Heart right ventricle (tissue), 16 donors: ENCODE measurements at places on chromosomes 12 and 14. TPM values are rescaled to one million over a fixed set of nuclear protein-coding genes. Genes with fewer than 3 reads are reported as not detected.

The SMAGP gene
- total RNA-seq, result 4.6 TPM

The OR6C2 gene
- not detected for total RNA-seq

The KRT85 gene
- not detected for total RNA-seq

The DIO3 gene
- total RNA-seq, result not detected

The C12orf54 gene
- not detected for total RNA-seq

The SARNP gene
- 58.0 TPM for total RNA-seq

- DNase-seq, result no peak
Observed at GRCh38 chr14:67962215-67962644, 142.7 kb downstream of the RAD51B start.

DNA sequence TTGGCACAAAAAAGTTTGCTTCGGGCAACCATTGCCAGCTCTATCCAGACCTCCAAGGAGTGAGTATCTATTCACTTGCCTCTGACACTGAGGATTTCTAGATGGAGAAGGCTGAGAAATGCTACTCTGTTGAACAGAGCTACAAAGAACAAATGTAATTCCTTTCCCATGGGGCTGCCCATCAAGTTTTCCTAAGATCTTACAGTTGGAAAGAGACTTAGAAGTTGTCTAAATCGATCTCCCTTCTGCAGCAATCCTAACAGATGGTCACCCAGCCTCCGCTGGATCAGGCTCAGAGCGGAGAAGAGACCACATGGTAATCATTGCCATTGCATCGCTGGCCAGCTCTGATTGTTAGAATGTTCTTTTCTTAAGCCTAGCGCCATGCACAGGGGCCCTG, 110.1 kb upstream of the BCL2L14 start:
- no peak for DNase-seq

DNA sequence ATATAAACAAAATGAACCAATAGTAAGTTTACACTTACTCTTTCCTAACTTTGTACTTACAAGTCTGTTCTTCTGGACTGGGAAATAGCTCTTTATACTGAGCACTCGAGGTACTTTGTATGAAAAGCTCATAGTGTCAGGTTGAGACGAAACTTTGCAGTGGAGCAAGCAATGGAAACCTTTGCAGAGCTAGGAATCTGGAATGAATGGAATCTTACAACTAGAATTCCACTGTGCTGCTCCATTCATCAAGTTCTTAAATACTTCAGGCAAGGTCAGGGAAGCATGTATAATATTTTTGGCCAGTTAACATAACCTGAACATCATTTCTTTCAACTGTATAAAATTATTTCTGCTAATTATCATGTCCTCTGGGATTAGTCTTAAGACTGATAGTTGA, 1327.5 kb upstream of the FLRT2 start:
- DNase-seq, result no peak

DNA sequence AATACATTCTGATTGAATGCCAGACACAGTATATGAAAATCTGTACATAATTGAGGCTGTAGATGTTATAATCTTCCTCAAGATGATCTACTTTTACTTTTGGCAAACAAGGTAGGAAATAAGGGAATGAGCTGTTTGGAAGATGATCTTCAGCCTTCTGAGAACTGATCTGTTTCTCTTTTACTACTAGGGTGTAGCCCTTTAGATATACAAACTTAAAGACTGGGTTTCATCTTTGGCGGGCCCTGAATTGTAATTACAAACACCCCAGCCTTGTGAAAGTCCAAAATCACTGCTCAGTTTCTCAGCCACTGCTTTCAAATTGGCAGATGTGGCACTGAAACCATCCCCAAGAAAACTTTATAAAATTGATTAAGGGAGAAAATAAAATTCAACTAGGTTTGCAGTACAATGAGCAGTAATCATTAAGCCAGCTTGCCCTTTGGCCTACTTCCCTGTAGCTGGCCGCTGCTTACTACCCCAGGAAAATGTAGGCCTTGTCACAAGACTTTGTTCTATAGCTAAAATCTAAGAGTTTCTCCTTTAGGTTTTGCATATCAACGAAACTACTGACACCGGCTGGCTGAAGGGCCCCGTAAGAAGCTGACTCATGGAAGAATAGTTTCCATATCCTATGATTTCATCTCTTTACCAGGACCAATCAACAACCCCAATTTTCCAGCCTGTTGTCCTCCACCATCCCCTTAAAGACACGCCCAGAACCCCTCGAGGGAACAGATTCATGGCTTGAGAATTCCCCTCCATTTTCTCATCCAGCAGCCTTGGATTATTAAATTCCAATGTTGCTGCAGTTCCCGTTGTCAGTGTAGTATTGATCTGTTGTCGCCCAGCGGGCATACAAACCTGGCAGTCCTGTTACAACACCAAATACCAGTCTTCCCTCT, 210.8 kb downstream of the PCNX1 start:
- DNase-seq, result no peak

DNA sequence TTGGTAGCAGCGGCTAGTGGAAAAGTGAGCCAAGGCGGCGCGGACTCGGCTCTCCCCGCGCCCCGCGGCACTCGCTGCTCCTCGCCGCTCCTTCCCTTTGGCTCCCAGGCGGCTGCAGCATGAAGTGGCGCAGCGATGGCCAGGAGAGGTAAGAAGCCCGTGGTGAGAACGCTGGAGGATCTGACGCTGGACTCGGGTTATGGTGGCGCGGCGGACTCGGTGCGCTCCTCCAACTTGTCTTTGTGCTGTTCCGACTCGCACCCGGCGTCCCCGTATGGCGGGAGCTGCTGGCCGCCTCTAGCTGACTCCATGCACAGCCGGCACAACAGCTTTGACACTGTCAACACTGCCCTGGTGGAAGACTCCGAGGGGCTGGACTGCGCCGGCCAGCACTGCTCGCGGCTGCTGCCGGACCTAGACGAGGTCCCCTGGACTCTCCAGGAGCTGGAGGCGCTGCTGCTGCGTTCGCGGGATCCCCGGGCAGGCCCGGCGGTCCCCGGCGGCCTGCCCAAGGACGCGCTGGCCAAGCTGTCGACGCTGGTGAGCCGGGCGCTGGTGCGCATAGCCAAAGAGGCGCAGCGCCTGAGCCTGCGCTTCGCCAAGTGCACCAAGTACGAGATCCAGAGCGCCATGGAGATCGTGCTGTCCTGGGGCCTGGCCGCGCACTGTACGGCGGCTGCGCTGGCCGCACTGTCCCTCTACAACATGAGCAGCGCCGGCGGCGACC, 225.6 kb upstream of the CRY1 start:
- DNase-seq, result no peak

GRCh38 chr12:47651368-47652254, 54.2 kb downstream of the RPAP3 start:
- DNase-seq, result peak; percentile 34

- DNase-seq, result no peak
Observed at GRCh38 chr12:124484067-124484466, 83.3 kb downstream of the NCOR2 start.

DNA sequence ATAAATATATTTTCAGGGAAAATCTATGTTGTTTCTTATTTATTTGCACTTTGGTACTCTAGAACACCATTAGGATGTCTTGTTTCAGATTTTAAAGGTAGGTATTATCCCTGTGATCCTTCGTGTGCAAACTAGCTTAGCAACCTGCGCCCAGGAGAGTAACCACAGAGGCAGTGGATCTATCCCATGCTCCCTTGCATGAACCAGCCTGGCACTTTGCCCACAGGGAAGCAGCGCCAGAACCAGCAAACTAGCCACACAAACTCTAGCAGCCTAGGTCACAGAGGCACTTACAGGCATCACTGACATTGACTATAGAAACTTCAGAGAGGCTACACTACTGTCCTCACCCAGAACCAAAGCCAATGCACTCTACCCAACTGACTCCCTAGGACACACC, 76.1 kb downstream of the TSHR start:
- DNase-seq, result no peak

- no peak for DNase-seq
Observed at GRCh38 chr14:100402631-100403030, 79.5 kb downstream of the SLC25A47 start.

- DNase-seq, result no peak
Observed at GRCh38 chr12:114450019-114450418, 44.1 kb upstream of the TBX5 start.

DNA sequence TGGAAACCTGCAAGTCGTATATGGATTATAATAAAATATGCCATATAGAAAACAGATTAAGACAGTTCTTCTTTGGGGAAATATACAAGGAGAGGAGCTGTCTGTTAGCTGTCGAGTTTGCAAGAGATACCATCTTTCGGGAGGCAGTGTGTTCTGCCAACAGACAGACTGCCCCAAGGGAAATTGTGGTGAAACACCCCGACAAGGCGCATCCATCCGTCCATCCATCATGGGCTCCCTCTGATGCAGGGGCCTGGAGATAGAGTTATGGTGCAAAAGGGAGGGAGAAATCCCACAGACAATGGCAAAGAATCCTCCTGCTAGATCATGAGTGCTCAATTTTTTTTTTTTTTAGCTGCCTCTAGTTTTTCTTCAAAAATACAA, 156.3 kb downstream of the DPF3 start:
- DNase-seq, result no peak

DNA sequence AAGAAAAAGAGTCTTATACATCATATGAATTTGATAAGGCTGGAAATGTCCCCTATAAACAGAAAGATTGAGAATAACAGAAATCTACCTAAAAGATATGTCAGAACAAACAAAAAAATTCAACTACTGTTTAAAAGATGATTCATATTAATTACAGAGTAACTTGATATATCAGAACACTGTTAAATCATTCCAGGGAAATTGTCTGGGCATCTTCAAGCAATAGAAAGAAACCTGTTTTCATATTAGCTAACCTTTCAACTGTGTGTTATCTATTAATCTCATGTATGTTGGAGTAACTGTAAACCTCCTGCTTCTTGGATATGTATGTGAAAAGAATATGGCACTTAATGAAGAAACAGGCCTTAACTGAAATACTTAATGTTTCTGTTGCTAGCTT, 96.7 kb downstream of the NUBPL start:
- DNase-seq, result no peak

DNA sequence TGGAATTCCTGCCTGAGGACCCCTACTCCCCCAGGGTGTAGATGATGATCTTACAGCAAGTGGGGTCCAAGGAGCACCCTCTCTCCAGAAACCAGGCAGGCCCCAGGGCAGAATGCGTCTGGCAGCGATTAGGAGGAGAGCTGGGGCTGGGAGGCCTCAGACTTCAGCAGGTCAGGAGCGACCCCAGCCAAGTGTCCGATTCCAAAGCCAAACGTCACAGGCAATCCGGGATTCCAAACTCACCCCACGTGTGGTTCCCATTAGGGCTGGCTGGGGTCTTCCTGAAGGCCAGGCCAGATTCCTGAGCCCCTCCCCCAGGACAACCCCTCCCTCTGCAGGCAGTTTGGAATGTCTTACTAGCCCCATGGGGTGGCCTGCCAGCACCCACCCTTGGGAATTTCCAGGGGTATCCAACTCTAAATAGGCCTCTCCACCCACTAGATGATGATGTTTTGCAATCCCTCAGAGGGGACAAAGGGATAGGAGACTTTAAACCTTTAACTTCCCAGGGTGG, 17.3 kb upstream of the FIGNL2 start:
- no peak for DNase-seq

GRCh38 chr14:101605836-101606235, 44.5 kb downstream of the DIO3 start:
- DNase-seq, result no peak

DNA sequence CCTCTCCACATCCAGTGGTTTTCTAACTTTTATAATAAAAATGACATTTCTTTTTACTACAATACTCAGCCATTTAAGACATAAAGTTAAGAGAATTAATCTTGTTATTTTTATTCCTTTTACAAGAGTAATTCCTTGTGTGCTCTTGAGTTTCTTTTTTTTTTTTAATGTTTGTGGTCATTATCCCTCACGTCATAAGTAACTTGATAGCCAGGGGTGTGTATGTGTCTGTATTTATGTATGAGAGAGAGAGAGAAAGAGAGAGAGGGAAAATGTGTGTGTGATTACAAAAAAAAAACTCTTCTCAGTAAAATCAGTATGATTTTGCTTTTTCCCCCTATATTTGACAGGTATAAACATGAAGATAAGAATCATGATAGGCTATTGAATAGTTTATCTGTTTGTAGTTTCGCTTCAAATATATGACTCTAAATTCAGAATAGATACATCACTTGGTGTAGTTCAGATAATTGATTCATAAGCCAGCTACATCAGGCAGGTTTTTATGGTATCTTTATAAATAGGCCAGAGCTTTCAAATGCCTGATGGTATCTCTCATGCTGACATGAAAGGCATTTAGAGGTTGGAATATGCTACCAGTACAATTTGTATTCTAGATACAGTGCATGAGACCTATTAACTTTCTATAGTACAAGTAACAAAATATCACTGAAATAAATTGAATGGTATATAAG, 34.9 kb downstream of the RERGL start:
- DNase-seq, result no peak

DNA sequence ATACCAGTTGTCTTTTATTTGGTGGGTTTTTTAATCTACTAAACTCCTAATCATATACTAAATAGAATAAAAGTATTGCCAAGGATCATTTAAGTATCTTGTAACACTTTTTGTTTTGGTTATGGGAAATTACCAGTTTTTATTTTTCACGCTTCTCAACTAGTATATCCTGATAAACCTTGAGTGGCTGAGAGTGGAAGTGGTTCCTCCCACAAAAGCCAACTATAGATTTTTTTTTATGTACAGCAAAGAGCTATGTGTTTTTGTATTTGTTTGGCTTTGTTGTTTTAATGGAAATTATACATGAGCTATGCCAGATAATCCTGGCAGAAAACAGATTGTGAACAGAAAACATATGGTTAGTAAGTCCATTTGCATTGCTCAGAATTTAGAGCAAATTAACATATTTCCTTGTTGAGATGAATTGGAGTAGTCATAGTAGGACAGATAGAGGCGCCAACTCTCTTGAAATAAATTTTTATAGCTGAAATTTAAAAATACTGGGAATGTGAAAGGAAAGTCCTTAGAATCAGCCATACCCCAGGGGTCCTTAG, 60.9 kb upstream of the PSMA6 start:
- DNase-seq, result no peak

GRCh38 chr12:96425321-96425720, 25.1 kb upstream of the CDK17 start:
- DNase-seq, result no peak
